HepG2 (cell line): ENCODE measurements at places on chromosomes 7 and 10.

- no peak for DNase-seq
These were observed 230.2 kb upstream of the AKR1E2 start for GRCh38 chr10:4595719-4596319.

GRCh38 chr7:128026551-128026950 lies 4.7 kb downstream of the LRRC4 start:
- DNase-seq = no peak

DNA sequence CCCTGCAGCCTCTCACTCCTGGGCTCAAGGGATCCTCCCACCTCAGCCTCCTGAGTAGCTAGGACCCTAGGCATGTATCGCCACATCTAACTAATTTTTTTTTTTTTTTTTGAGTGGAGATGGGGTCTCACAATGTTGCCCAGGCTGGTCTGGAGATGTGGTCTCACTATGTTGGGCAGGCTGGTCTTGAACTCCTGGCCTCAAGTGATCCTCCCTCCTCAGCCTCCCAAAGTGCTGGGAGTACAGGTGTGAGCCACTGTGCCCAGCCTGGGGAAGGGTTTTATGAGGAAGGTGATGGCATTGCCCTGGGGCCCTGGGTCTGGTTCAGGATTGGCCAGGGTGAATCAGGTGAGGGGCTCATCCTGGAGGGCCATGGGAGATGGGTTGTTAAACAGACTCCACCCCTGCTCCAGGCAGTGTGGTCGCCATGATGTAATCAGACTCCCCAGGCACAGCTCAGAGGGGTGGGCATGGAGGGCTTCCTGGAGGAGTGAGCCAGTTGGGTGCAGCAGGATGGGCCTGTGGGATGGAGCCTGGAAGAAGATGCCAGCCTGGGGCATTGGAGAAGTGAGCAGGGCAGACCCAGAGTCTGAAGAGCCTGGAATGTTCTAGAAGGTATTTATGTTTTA lies 82.7 kb downstream of the MYL10 start:
- no peak for DNase-seq

DNA sequence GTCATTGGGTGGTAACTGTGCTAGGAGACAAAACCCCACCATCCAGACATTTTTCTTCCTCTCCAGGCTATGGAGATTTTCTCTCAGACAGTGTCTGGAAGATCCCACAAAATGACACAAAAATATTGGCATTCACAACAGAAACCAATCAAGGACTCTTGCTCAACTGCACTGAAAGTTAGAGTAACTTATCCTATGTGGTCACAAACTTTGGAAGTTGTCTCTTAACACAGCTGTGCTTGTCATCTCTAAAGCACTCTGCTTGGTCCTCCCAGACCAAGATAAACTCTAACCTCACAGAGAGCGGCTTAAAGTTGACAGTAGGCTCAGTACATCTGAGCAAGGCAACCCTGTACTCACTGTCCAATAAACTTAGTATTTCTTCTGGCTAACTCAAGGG lies 74.9 kb downstream of the AKR1C4 start:
- DNase-seq = no peak
